Activated B cell treated with CpG ODN at 0.5 μM for 24 hours (primary cell): ENCODE measurements at places on chromosomes 3 and 15.

DNA sequence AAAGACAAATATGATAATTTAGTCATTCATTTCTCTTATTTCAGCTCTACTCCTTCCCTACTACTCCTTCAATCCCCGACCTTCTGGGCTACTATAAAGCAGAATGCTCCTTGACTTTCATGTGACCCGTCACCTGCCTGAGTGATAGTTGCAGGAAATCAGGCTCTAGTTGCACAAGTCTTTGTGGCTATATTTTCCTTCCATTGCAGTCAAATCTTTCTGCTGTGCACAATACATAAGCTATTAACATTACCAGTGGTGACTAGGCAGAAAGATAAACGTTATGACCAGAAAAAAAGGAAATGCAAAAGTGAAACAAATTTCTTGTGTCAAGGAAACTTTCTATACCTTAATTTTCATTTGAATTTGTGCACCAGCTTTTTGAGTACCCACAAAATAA, 2.3 kb downstream of the SUCNR1 start:
- DNase-seq: no peak

- no peak for DNase-seq
Observed at GRCh38 chr3:113147681-113148261, 63.6 kb upstream of the BOC start.

- DNase-seq: no peak
Observed at GRCh38 chr3:172258624-172259023, 189.6 kb downstream of the GHSR start.

DNA sequence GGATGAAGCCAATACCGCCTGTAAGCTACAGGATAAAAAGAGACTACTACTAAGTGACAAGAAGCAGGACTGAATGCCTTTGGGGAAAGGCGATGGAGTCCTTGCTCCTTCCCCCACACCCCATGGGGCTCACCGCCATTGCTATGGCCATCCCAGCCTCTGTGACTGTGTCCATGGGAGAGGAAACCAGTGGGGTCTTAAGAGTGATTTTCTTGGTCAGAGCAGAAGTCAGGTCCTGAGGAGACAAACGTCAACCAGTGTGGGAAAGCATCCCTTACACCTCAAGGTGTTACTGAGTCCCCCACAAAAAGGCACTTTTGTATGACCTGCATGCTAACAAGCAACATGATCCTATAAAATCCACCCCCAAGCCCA, 913 bp downstream of the IMPDH2 start:
- no peak for DNase-seq

DNA sequence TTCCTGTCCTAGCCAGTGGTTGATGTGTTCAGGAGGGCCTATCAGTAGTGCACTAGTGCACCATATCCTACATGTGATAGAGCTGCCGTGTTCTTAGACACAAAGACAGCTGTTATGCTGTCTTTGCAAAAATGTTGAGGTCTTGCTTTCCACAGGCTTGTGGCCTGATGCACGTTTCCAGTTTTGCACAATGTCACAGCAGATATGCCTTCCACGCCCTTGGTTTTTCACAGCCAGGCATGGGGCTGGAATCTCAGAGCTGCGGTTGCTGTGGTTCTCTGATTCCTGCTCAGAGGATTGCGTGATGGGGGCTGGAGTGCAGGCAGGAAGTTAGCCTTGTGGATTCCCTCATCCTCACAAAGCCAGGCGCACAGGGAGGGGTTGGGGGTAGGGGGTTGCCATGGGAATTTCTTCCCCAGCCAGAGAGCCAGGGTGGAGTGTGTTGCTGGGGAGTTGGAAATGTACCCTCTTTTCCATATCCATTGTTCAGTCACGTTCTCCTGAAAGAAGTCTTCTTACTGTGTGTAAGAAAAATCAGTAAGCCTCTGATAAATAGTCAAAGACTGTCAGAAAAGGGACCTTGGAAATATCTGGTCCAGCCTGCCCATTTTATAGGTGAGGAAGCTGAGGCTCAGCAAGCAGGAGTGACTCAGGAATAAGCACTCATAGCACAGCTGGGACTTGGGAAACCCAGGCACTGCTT, 79.4 kb downstream of the SMAD3 start:
- no peak for DNase-seq

GRCh38 chr3:46378426-46378942, 7.7 kb downstream of the CCR5 start:
- DNase-seq: peak; percentile 42

- DNase-seq: no peak
Observed at GRCh38 chr3:101063401-101063800, 70.2 kb upstream of the ABI3BP start.

- no peak for DNase-seq
Observed at GRCh38 chr3:117490716-117491115, 781.1 kb downstream of the TUSC7 start.

- no peak for DNase-seq
Observed at GRCh38 chr3:167228135-167228534, 152.0 kb downstream of the ZBBX start.

DNA sequence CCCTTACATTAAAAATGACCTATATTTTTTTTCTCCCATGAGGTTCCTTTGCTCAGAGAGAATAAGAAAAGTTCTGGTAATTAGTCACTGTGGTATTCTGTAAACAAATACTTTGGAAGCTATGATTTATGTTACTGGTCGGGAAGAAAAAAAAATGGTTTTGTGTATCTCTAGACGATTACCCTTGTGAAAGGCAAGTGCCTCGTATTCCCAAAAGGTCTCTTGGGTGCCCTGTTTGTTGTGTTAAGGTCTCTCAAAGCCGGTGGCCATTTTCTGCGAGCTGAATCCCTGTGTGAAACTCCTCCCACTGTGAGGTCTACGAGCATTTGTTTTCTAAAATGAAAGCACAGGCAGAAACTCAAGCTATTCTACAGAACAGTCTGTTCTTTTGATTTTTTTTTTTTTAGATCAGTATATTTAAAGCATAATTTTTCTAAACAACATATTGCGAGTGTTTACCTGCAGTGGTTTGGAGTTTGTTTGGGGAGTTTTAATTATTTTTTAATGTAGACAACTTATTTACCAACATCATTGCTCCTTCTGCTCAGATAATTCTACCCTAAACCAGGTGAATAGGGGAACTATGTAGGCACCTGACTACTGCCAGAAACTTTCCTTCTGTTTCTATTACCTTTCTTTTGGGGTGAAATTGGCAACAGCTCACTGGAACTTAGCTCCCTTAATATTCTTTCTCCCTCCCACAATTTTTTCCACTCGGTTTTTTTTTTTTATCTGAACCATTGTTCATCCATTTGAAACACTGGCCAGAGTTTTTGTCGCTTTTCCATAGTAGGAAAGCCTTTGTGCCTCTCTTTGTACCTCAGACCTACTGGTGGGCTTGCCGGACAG, 44.0 kb downstream of the ZBTB38 start:
- DNase-seq: no peak

GRCh38 chr3:179961071-179961702, 75.5 kb downstream of the PEX5L start:
- DNase-seq: no peak

GRCh38 chr3:58307639-58308215, 1.4 kb downstream of the HTD2 start:
- no peak for DNase-seq

DNA sequence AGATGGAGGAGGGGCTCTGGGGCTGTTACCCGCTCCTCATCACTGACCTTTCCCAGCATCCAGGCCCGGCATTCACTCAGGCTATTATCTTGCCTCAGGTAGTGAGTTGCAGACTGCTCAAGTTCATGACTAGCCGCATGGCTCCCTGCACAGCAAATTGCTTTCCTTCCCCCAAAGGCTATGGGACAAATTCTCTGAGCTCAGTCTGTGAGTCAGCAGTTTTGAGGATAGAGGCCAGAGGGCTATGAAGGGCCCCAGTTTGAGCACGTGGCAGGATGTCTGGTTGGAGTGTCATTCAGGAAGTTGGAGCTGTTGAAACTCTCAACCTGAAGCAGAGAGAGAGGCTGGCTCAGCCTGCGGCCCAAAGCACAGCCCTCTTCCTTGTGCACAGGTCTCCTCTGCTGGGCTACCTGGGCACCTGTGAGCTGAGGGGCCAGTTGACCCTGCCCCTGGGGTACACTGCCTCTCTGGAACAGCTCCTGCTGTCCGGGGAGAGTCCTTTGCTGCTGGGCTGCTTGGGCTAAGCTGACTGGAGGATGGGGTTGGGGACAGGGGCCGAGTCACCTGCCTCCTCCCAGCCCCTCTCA, 7.9 kb downstream of the FAH start:
- DNase-seq: no peak

GRCh38 chr15:56798639-56799038, 65.3 kb upstream of the ZNF280D start:
- no peak for DNase-seq

- DNase-seq: no peak
Observed at GRCh38 chr3:197149528-197149927, 119.9 kb upstream of the MELTF start.

- no peak for DNase-seq
Observed at GRCh38 chr3:115512565-115513415, 110.5 kb upstream of the GAP43 start.
